ENCODE measurements at places on chromosomes 7 and 10.
A peak's percentile ranks its signal among the peaks of the same experiment; 100 is the strongest.

DNA sequence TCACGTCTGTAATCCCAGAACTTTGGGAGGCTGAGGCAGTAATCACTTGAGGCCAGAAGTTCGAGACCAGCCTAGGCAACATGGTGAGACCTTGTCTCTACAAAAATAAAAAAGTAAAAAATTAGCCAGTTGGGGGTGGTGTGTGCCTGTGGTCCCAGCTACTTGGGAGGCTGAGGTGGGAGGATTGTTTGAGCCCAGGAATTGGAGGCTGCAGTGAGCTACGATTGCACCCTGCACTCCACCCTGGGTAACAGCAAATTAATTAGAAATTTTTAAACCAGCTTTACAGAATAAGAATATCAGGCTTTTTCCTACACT lies 136.0 kb downstream of the EPC1 start:
- no peak for DNase-seq

DNA sequence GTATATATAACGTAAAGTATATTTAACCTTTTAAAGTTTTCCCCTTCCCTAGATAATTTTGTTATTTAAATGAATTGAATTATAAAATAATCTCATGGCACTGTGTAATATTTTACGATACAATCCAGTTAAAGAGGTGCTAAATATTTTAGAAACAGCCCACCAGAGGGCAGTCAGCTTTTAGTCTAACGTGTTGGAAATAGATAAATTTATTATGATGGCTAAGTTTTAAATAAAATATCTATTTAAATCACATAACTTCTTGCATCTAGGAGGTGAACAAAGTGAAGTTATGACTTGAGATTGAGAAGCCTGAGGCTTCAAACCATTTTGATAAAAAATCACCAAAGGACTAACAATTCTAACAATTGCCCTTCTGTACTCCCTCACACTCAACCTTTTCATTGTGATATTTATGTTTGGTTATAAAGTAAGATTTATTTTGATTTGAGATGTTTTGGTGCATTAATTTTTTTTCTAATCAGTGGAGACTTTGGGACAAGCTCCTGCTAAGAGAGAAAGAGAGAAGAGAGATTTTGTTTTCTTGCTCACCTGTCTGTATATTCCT lies 171.5 kb upstream of the SP4 start:
- no peak for DNase-seq

- DNase-seq = no peak
These were observed 19.7 kb upstream of the PON2 start for GRCh38 chr7:95454438-95455045.

- no peak for DNase-seq
These were observed 9.8 kb upstream of the GPR37 start for GRCh38 chr7:124775422-124775821.

- no peak for DNase-seq
These were observed 25.5 kb downstream of the NSUN6 start for GRCh38 chr10:18625886-18626285.

GRCh38 chr10:2202401-2202800 lies 465.1 kb upstream of the ADARB2 start:
- no peak for DNase-seq

- DNase-seq = no peak
These were observed 257.6 kb upstream of the IGFBP3 start for GRCh38 chr7:46178661-46179060.

GRCh38 chr10:97601268-97602215 lies 12.0 kb downstream of the C10orf62 start:
- no peak for DNase-seq

DNA sequence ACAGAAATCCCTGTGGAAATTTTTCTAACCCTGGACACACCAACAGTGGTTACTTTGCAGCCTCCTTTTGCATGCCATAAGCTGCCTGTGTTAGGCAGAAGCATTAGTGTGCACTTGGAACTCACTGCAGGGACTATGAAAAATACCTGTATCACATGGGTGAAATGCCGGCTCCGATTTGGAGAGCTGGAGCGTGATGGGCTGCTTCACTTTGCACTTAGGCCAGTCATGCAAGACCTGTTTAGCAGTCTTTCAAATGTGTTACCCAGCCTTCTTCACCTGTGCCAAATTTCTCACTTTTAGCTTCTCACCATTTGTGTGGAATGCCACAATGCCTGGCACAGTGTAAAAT lies 11.3 kb downstream of the NCOA4 start:
- DNase-seq = no peak

DNA sequence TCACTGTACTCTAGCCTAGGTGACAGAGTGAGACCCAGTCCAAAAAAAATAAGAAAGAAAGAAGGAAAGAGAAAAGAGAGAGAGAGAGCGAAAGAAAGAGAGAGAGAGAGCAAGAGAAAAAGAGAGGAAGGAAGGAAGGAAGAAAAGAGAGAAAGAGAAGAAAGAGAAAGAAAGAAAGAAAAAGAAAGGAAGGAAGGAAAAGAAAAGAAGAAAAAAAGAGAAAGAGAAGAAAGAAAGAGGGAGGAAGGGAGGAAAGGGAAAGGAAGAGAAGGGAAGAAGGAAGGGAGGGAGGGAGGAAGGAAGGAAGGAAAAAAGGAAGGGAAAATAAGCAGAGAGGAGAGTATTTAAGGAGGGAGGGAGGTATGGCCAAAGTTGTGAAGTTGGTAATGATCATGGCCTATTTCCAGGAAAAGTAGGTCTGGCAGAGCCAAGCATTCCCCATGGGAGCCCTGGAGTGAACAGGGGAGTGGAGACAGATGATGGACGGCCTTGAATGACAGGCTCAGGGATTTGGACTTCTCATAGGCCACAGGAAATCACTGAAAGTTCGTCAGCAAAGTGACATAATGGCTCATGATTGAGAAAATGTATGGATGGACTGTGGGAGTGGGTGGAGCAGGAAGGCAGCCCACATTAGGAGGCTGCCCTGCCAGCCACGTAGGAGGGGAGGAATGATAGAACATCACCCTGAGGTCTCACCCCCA lies 44.8 kb upstream of the CUX1 start:
- DNase-seq = no peak

GRCh38 chr7:2256306-2257045 lies 14.4 kb downstream of the NUDT1 start:
- no peak for DNase-seq

DNA sequence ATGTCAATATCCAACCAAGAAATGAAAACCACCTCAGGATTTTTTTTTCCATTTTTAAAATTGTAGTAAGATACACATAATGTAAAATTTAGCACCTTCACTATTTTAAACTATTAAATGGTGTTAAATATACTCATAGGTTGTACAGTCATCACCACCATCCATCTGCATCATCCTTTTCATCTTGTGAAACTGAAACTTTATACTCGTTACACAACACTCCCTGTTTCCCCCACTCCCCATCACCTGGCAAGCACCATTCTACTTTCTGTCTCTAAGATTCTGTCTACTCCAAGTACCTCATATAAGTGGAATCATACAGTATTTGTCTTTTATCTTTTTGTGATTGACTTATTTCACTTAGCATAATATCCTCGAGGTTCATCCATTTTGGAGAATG lies 335.2 kb upstream of the NPSR1 start:
- no peak for DNase-seq

- DNase-seq = no peak
These were observed 18.8 kb downstream of the ANXA11 start for GRCh38 chr10:80186364-80187012.

- DNase-seq = no peak
These were observed 669.1 kb downstream of the KCNMA1 start for GRCh38 chr10:76968483-76968882.

DNA sequence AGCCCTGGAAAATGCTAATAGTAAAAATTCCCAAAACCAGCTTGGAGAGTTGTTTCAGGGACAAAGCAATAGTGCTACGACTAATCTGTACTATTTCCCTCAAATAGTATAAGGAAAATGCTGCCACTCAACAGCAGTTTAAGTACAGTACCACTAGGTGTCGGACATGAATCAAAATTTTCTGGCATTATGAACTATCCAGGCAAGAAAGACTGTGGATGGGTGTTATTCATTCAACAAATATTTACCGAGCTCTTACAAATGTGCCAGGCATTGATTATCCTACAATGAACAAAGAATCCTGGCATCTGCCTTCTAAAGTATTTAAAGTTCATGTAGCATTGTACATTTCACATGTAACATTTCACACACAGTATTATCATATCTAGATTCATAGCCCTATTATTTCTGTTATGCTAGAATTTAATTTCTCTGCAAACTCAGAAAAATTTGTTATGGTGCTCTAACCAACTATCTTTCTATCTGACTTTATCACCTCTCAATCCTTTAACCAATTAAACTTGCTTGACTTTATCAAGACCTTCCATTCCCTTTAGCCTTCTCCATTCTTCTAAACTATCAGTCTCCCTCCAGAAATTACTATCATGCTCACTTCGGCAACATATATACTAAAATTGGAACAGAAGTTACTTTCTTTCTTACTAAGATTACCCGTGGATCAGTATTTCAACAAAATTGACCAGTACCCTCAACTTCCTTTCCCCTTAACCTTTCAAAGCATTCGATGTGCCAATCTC lies 80.6 kb downstream of the ARHGAP21 start:
- DNase-seq = no peak

DNA sequence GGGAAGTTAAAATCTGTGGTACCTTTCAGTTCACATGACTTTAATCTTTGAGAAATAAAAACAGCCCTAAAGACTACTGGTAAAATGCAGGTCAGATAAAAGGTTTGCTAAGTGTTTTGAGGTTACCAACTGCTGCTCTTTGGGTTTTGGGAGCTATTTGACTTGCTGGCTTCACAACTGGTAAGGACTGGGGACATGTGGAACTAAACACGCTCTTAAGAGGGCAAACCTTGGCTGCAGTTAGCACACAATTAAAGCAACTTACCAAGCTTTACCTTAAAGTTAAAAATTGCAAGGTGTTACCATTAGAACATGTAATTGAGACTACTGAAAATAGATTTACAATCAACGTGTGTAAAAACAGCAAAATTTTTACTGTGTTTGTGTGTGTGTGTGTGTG lies 220.2 kb downstream of the PHF14 start:
- DNase-seq = no peak

DNA sequence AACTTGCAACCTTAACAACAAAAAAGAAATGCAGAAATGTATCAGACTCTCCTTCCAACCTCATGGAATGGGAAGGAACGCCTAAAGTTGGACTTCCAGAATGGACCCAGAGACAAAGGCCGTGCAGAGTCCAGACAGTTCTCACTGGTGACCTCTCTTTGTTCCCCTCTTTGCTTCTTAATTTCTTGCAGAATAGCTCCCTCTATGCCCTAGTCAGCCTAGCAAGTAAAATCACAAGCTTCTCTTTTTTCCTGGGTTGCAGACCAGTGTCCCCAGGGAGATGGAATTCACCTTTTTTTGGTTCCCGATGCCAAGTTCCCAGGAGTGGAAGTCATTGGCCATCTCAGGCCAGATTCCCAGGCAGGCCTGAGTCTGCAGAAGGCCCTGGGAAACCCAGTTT lies 278.0 kb downstream of the CCSER2 start:
- DNase-seq = no peak

DNA sequence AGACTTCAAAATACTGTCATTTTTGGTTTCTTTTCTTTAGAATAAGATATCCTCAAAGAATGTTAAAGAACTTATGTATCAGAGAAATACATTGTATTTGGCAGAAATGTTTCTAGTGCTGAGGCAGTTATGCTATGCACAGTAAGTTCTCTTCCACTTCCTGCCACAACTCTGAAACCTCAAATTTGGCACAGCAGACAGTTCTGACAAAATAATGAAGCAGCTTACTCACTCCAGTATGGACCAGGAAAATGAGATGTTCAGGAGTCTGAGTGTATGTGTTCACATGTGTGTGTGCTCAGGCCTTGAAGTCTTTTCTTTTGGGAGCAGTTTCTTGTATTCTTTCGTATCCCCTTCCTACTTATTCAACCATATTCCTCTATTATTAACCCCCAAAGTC lies 197.0 kb upstream of the AGK start:
- no peak for DNase-seq

DNA sequence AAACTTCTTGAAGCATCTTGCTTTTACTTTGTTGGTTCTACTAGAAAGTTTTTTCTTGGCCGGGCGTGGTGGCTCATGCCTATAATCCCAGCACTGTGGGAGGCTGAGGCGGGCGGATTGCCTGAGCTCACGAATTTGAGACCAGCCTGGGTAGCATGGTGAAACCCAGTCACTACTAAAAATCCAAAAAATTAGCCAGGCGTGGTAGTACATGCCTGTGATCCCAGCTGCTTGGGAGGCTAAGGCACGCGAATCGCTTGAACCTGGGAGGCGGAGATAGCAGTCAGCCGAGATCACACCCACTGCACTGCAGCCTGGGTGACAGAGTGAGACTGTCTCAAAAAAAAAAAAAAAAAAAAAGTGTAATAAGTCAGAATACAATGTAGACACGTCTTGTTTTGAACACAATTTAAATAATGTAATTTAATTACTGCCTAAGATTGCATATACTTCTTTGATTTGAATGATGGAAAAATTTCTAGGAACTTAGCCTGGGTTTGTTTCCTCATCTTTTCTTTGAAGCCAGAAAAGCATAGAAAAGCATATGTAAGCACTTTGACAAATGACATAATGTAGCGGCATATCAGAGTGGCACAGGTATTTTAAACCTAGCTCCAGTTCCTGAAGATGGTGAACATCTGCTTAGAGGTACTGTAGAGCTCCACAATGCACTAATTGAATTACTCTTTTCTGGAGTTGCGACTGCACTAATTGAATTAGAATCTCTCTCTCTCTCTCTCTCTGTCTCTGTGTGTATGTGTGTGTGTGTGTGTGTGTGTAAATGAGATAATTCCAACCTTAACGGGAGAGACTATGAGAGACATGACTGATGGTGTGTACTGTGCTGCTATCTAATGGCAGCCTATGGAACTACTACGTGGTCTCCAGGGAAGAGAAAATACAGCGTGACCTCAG lies 87.8 kb downstream of the BTRC start:
- peak; percentile 8 for DNase-seq

DNA sequence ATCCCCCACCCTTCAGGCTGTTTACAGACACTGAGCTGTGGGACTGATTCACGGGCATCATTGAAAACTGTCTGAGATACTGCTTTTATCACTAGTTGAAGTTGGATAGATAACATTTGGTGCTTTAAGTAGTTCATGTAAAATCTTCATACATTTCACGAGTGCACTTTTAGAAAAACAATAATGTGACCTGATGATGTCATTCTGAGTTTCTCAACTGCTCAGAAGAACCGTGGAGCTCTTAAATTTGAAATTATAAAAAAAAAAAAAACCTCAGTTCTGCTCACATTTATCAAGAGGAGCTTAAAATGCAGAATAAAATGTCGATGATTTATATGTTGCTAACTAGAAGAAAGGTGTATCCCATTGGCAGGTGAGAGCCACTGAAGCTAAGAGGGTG lies 81.5 kb downstream of the GALNT11 start:
- DNase-seq = no peak

DNA sequence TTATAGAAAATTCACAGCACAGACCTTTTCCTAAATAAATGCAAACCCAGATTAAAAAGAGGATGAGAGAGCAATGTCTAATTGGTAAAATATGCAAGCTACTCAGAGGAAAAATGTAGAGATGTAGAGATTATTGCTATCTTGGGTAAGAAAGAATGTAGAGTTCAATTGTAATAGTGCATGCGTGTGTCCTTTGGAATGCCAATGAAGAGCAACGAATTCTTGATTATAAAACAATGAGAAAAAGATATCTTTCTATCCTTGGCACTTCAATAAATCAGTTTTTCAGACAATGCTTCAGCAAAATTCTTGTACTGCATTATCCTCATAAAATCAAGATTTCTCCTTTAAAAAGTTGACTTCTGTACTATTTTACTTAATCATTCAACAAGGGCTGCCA lies 50.9 kb downstream of the SEMA3D start:
- DNase-seq = peak; percentile 55

GRCh38 chr7:46755120-46756034 lies 826.5 kb downstream of the TNS3 start:
- no peak for DNase-seq

GRCh38 chr10:109029870-109030269 lies 893.4 kb downstream of the XPNPEP1 start:
- DNase-seq = no peak

GRCh38 chr7:46993396-46993795 lies 588.5 kb downstream of the TNS3 start:
- no peak for DNase-seq

Data from BJ (cell line).